ENCODE measurements at places on chromosomes 16 and 17.

DNA sequence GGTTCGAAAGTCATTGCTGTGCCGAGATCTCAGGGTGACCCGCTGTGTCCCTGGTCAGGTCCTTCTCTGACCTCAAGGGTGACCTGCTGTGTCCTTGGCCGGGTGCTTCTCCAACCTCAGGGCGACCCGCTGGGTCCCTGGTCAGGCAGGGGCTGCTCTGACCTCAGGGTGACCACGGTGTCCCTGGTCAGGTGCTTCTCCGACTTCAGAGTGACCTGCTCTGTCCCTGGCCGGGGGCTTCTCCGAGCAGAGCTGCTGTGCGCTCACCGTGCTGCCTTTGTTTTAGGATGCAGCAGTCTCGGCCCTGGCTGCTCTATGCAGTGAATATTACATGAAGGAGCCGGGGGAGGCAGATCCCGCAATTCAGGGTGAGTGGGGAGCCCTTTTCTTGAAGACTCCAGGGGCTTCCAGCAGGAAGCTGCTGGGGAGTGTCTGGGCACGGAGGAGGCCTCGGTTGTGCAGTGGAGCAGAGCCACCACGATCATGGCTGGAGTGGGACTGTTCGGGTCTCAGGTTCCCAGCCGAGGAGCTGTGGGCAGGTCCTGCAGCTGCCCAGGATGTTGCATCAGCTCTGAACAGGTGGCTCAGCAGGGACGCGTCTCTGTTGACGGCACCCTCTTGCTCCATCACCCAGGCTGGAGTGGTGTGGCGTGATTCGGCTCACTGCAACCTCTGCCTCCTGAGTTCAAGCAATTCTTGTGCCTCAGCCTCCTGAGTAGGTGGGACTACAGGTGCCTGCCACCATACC lies 83.7 kb upstream of the ZNF750 start:
- no peak for DNase-seq

DNA sequence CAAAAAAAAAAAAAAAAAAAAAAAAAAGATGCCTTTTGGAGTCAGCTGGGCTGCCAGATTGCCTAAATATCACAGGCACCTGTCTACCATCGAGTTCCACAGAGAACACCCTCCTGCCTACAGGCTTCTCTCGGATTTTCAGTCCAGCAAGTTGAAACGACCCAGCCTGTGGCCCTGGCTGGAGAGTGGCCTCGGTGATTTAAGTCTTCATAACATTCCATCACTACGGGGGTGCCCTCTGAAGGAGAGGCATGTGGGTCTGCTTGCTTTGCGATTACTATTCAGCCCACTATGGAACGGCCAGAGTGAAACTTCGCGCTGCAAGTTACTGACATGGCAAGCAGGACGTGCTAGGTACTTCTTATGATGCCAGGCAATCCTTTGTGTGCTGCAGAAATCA lies 42.8 kb downstream of the MARCHF10 start:
- DNase-seq = no peak

DNA sequence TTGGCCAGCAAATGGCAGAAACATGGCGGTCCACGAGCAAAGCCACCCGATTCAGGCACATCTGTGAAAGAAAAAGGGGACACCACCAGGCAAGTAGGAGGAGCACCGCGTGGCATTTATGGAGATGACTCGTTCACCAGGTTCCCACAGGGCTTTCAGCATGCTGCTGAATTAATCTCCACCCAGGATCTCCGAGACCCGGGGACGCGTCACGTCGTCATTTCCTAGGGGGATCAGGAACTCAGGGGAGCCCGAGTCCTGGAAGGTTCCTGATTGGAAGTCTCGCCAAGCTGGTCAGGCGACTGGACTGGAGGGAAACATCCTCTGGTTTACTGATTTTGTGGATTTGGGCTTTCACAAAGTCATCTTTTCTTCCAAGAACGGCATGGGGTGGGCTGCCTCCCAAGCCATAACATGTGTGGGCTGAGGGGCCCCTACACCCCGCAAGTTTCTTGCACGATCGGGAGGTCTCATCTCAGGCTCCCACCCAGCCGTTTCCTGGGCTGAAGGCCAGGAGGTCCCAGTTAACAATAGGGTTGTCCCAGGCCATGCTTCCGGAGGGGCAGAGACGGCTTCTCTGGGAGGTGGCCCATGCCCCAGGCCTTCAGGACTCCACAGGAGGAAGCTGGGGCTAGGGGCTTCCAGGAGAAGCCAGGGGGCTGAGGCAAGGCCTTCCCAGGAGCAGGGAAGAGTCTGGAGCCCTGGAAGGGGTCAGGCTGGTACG lies 645 bp downstream of the DNAH17 start:
- no peak for DNase-seq

GRCh38 chr17:66578781-66579489 lies 256.0 kb upstream of the CACNG5 start:
- DNase-seq = no peak

- no peak for DNase-seq
Measured at GRCh38 chr16:71645450-71645849, 19.5 kb downstream of the MARVELD3 start.

GRCh38 chr17:33079201-33079600 lies 87.6 kb downstream of the SPACA3 start:
- DNase-seq = no peak

DNA sequence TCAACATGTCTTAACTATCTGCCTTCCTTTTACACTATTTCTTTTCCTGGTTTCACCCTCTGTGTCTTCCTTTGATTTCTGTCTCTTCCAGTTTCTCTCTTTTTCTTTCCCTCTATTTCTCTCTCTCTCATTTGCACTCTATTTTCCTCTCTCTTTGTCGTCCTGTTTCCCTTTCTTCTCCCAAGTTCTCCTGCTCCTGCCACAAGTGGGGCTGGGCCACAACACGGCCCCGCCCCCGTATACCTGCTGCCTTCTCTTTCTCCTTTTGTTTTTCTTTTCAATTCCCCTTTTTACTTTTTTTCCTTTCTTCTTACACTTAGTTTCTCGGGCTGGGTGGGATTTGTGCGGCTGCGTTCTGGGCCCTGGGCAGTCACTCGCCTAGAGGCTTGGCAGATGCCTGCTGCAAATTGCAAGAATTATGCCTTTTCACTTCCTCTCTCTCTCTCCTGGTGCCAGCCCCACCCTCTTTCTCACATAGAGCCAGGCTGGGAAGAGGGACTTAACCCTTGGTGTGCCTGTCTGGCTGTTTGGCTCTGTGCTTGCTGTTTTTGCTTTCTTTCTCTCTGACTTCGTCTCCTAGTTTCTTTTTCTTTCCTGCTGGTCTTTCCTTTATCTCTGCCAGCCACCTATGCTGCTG lies 2139.4 kb downstream of the TP53TG3F start:
- DNase-seq = no peak

DNA sequence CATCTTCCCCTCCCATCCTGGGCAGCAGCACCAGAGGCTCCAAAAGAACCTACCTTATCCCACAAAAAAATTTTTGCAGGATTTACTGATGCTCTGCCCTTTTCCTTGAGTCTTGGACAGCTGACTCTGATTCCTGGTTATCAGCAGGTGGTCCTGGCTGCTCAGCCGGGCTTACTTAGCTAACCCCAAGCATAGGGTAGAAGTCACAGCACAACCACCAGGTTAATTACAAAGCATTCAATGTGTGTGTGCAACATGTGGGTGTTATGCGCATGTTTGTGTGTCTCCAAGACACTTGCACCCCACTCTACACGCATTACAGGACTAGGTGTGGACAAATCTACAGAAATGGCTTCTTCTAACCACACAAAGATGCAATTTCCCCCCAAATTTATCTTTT lies 36.3 kb downstream of the PECAM1 start:
- DNase-seq = no peak

DNA sequence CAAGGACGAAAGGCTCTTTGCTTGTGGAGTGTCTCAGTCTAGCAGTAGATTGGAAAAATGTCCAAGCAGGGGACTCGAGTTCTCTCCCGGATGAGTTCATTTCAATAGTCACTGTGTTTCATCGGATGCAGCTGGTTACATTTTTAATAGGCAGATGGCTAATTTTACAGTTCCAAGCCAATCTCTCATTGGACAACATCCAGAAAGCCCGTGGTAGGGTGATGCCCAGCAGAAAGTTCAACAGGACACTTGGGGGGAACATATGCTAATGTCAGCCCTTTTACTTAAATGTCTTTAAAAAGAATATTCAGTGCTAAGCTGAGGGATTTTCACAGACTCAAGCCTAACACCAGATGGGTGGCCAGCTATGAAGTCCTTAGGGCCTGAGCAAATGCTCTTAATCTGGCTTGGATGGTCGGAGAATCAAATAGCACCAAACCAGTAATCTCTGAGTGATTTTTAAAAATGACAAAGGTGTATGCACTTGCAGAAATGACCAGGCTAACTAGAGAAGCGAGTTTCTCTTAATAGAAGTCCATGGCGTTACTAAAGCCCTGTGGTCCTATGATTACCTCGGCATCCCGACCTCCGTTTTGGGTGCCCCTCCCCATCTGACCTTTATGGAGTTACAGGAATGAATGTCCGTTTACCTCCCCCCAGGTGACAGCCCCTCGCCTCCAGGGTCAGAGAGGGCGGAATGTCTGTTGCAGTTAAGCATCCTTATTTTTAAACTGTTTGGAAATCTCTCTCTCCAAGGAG lies 289.2 kb upstream of the SALL1 start:
- no peak for DNase-seq

DNA sequence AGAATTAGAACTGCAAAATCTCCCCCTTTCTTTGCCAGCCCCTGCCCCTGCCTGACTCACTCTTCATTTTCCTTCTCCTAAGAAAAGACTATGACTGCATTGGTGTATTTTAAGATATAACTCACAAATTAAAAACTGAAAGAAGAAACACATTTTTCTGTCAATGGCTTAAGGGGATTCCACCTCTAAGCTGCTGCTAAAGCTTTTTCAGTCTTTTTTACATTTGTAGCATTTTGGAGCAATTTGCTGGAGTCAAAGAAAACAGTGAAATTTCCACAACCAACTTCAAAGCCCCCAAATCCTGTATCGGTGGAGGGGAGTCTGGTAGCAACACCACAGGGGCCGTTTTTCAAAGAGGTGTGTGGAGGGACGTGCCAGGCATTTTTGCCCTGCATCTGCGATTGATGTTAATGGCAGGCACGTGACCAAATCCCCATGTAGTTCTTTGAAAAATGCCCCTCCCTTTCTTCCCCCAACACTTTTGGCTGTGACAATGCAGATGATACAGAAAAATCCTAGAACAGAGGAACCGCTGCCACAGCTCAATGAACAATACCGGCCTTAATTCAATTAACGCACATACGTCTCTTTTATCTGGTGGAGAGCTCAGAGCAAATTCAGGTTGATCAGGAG lies 28.5 kb downstream of the MAF start:
- DNase-seq = no peak

DNA sequence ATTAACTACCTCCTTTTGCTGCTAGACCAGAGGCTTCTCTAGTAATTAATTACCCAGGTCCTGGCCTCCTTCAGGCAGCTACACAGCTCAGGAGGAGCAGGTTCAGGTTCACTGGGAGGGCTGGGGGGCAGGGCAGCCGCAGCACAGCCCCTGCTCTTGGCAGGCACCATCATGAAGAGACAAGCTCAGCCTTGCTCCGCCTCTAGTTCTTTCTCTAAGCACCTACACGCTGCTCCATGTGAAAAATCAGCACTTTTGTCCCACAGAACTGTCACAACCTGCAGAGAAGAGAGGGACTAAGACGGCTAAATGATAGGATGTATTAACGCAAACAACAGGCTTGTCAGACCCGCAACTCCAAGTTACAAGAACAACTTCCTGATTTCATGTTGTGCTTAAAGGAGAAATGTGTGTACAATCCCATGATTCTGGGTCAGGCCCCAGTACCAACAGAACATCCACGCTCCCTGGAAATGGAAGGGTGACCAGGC lies 53.4 kb downstream of the GRB2 start:
- DNase-seq = no peak

- no peak for DNase-seq
Measured at GRCh38 chr16:67413978-67414911, 2.0 kb downstream of the ZDHHC1 start.

GRCh38 chr17:68906638-68907037 lies 48.6 kb downstream of the ABCA8 start:
- DNase-seq = no peak

DNA sequence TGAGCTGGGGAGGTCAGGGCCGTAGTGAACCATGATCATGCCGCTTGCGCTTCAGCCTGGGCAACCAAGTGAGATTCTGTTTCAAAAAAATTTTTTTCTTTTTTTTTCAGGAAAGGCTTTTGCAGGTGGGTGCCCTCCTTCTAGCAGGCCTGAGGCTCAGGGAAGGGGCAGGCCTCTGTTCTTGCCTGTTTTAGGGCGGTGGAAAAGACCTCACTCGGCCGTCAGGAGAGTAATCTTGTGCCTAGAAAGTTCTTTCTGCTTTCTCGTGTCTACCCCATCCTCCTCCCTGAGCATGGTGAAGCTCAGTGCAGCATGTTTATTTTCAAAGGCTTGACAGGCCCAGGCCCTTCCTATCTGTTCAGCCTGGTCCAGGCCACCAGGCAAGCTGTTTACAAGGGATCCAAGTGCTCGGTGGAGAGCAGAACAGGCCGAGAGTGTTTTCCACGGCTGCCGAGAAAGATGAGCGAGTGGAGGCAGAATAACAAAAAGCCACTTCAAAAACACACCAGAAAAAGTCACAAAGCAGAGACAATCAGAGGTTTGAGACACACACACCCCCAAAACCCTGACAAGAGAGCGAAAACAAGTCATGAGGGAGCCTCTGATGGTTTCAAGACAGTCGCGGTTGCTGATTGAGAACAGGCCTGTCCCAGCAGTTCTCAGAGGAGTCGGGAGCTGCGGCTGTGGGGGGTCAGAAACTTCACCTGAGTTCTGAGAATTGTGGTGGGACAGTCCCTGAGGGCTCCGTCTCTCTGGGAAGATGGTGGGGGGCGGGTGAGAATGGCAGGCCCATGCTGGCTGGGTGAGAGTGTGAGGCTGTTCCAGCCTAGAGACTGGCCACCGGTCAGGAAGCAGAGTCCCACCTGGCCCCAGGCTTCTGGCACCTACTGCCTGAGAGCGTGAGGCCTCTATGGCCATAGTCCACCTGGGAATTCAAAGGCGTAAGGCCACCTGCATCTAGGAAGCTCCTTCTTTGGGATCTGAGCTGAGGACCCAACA lies 37.5 kb upstream of the CCR7 start:
- DNase-seq = no peak

GRCh38 chr17:8021565-8022359 lies 17.1 kb upstream of the ALOX15B start:
- DNase-seq = no peak

DNA sequence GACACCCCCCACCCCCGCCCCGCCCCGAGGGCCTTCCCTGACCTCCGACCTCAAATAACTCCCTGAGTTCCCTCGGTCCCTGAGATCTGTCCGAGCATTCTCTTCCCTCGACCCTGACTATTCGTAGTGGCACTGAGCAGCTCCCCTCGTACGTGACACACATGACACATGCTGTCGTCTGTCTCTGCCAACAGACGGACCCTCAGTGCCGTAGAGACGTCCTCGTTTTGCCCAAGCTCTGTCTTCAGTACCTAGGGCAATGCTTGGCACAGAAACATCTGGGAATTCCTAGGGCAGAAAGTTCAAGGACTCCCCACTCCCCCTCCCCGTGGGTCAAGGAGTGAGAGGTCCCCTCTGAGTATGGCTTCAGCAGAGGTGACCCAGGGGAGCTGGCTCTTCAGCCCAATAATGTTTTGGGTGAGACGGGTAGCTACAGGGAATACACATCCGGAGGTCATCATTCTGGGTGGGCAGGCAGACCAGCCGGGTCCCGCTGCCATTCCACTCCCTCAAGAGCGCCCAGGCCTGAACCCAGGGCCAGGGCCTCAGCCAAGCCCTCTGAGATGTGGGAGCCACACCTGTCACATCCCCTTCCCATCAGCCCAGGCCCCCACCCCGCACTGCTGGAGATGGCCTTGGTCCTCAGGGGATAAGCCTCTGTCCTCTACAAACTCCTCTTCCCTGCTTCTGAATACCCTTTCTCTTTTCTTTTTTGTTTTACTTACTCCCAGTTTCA lies 671 bp upstream of the FADS6 start:
- no peak for DNase-seq

- no peak for DNase-seq
Measured at GRCh38 chr16:84380405-84380804, 12.1 kb downstream of the ATP2C2 start.

GRCh38 chr17:73364155-73364522 lies 52.3 kb upstream of the CDC42EP4 start:
- no peak for DNase-seq

All from cortex of kidney (tissue), 1 donor.